ENCODE measurements at places on chromosomes 4 and X.
A peak's percentile ranks its signal among the peaks of the same experiment; 100 is the strongest.

- DNase-seq, result no peak
Observed at GRCh38 chr4:80253510-80253909, 13.0 kb upstream of the FGF5 start.

DNA sequence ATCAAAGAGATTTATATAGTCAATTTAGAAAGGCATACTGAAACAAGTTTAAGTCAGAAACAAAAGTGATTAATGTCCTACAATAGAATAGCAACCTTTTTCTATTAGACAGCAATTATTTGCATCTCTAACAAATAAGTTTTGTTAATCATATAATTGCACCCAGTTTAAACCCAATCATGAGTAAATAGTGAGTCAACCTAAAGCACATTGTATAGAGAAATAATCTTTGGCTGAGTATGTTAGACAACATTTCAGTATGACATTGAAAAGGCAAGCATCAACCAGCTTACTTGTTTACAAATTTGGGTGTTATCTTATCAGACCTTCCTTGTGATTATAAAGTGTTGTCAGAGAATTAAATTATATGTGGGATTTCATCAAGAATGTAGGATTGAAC is 209.5 kb downstream of the IL15 start:
- no peak for DNase-seq

DNA sequence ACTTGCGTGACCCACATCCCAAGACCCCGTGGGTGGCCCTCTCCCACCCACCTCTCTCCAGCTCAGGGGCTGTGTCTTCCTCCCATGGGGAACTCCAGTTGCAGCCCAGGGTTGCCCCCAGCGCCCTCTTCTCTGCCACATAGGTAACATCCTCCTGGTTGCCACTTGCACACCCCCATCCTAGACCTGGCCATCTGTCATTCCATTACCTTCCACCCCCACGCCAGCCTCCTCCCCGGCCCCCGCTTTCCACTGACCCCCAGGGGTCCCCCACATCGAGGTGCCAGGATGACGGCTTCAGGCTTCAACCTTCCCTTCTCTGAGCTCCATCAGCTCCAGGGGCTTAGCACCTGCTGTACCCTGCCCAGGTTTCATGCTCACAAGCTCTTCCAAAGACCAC is 28.1 kb upstream of the IL3RA start:
- no peak for DNase-seq

- DNase-seq, result peak; percentile 2
Observed at GRCh38 chr4:53121264-53121865, 244.5 kb downstream of the SCFD2 start.

DNA sequence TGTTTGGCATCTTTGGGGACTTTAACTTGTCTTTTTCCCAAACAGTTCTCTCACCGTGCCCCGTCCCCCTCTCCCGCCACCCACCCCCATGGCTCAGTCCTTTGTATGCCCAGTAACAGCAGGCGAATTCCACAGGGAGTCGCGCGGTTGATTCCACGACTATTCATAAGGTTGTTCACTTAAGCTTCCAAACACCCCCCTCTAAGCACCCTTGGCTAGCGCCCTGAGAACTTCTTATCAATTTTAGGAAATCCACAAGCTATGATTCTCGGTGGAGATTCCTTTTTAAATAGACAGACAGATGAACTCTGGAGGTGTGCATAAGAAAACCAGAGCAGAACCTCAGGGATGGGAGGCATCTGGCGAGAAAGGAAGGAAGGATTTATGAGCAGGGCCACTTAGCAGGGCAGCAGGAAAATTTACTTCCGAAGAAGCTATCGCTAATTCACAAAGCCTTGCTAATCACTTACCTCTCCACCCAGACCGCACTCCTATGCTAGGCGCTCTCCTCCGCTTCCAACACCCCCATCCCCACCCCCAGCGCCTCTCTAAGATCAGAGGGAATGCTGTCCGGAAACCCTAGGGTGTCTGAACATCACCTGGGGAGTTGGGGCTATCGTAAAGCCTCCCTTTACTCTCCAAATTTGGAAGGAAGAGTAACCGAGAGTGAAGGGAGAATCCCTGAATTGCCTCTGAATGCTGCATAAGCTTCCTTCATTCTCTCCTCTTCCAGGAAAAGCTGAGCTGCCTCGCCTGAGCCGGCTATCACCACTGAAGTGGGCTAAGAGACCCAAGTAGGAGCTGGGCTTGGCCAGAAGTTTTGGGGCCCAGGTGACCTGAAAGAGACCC is 1.7 kb downstream of the UNC5C start:
- DNase-seq, result no peak

- DNase-seq, result no peak
Observed at GRCh38 chrX:70456256-70456655, 11.6 kb downstream of the DLG3 start.

- DNase-seq, result no peak
Observed at GRCh38 chrX:63735882-63736281, 49.1 kb downstream of the ARHGEF9 start.

GRCh38 chrX:68196939-68197791 is 236.1 kb downstream of the OPHN1 start:
- DNase-seq, result peak; percentile 50

GRCh38 chrX:134172588-134173259 is 64.3 kb upstream of the CCDC160 start:
- DNase-seq, result peak; percentile 19

DNA sequence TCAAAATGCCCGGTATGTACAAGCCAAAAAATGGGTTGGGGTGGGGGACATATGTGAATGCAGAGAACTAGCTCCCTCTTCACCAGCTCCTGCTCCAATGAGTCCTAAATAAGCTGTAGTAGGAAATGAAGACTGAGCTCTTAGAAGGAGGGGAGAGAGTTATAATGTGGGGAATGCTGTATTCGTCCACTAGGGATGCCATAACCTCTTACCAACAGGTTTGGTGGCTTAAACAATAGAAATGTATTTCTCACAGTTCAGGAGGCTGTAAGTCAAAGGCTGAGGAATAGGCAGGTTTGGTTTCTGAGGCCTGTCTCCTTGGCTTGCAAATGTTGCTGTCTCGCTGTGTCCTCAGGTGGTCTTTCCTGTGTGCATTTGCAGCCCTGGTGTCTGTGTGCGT is 4.4 kb upstream of the INPP4B start:
- no peak for DNase-seq

DNA sequence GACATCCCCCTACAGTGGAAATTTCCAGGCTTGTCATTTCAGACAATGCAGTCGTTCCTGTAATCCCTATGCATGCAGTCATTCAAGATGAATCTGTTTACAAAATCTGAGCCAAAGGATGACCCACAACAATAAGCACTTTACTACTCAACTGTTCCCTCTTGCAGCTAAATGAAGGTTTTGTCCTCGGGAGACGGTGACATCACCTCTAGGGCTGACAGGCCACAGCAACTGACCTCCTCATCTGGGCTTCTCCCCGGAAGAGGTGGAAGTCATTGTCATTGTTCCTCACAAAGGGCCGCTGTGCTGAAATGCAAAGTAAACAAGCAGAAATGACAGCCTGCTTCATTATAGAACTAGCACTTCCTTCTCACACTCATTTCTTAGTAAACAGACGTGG is 29.2 kb downstream of the CLRN2 start:
- DNase-seq, result peak; percentile 79

DNA sequence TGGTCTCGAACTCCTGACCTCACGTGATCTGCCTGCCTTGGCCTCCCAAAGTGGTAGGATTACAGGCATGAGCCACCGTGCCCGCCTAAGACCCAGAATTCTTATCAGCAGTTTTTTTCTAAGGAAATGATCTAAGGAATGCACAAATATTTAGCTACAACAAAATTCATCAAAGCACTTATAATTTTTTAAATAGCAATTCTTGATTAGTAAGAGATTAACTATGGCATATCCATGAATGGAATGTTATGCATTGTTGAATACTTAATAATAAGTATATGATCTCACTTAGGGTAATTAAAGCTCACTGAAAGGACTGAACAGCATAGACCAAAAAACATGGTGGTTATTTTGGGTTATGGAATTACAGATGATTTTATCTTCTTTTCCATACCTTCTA is 18.4 kb downstream of the CENPU start:
- DNase-seq, result no peak

DNA sequence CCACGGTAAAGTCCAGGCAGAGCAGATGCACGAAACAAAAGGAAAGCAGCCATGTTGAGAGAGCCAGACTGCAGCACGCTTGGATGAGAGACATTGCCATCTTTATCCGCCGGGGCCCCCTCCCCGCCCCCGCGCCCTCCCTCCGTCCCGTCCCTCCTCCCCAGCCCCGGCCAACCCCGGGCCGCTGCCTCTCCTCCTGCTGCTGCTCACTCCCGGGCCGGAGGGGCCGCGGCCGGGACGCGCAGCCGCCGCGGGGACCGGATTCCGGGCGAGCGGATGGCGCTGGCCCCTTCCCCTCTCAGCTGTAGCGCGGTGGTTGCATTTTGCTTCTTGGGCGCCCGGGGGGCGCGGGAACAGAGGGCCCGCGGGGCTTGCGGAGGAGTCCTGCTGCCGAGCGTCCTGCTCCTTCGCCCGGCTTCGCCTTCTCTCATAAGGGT is 542 bp downstream of the RNF150 start:
- no peak for DNase-seq

GRCh38 chrX:21616386-21616785 is 41.7 kb downstream of the KLHL34 start:
- DNase-seq, result no peak

DNA sequence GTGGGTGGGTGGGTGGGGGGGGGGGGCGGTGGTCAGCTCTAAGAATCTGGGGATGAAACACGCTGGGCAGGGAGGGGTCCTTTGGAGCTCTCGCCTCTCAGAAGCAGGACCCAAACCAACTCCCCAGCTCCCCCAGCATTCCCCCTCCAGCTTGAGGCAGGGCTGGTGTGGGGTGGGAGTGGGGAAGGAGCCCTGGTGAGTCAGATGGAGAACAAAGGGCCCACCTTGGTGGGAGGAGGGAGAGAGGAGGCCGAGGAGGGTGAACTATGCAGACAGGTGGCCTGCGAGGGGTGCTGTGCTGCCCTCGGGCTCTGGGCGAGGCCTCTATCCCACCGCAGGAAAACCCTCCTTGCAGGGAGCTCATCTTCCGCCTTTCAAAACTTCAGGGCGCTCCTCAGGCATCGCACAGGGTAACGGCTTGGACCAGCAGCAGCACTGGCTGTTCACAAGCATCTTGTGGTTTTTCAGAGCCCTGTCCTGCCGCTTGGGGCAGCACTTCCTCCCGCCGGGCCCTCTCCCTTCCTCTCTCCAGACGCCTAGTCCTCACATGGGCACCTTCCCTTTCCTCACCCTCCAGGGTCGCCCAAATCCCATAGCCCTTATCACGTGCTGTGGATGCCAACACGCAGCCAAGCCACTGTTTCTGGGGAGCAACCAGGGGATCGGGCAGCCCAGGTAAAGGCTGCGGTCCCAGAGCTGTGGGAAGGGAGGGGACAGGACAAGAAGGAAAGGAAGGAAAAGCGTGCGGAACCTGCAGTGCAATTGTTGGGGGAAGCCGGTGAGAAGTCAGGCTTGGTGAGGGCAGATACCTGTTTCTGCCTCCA is 34.0 kb upstream of the GRPEL1 start:
- peak; percentile 79 for DNase-seq

GRCh38 chr4:119861731-119862130 is 204.9 kb downstream of the MAD2L1 start:
- DNase-seq, result no peak

GRCh38 chr4:105305019-105305836 is 158.6 kb downstream of the TET2 start:
- DNase-seq, result peak; percentile 67

DNA sequence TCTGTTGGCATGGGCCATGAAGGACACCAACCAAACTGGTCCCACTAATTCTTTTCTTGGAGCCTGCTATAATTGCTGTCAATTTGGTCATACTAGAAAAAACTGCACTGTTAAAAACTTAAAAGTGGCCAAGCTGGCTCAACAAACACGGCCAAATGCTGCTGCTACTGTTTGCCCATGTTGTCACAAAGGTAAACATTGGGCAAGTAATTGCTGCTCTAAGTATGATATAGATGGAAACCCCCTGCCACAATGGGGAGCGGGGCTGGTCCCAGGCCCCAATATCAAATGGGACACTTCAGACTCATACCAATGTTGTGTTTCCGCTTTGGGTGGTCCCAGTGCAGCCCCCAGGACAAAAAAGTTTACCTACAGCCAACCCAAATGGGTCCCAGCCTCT is 52.1 kb downstream of the SPIN3 start:
- no peak for DNase-seq

GRCh38 chr4:1012034-1012739 is 761 bp downstream of the FGFRL1 start:
- peak; percentile 5 for DNase-seq

Data from suppressor macrophage (primary cell).